Tracheal epithelial cell (primary cell): ENCODE measurements at places on chromosomes 7 and 10. TPM values are rescaled to one million over a fixed set of nuclear protein-coding genes. Genes with fewer than 3 reads are reported as not detected.

Gene CCDC7
- total RNA-seq: 3.4 and 9.6 TPM in 2 replicates

Gene MIOS
- total RNA-seq: 45.0 and 53.7 TPM in 2 replicates

Gene CALML5
- 4.3 TPM in 1 of 2 replicates, not detected in the other for total RNA-seq

Gene CLEC2L
- total RNA-seq: not detected in 2 replicates

Gene ADAM12
- total RNA-seq: 5.1 TPM in 1 of 2 replicates, not detected in the other

Gene PYROXD2
- 2.1 and 17.1 TPM in 2 replicates for total RNA-seq

Gene MOGAT3
- not detected in 2 replicates for total RNA-seq

Gene GRK5
- total RNA-seq: 2.8 and 3.6 TPM in 2 replicates

Gene ACHE
- total RNA-seq: 0.24 TPM in 1 of 2 replicates, not detected in the other

Gene SPDYE11
- total RNA-seq: not detected in 2 replicates

Gene IFIT1B
- not detected in 2 replicates for total RNA-seq

Gene STARD3NL
- total RNA-seq: 30.9 and 54.7 TPM in 2 replicates

Gene RBM20
- total RNA-seq: under 0.01 TPM in 1 of 2 replicates, not detected in the other

Gene LRMDA
- 3.0 and 3.1 TPM in 2 replicates for total RNA-seq

Gene TMEM196
- under 0.01 TPM in 1 of 2 replicates, not detected in the other for total RNA-seq

Gene EFCAB10
- 0.48 and 0.64 TPM in 2 replicates for total RNA-seq

Gene CALD1
- 72.9 and 265 TPM in 2 replicates for total RNA-seq

Gene TMEM168
- 12.0 and 26.6 TPM in 2 replicates for total RNA-seq

Gene SERPINE1
- total RNA-seq: 126 and 446 TPM in 2 replicates

Gene STEAP4
- total RNA-seq: 2.1 and 5.1 TPM in 2 replicates

Gene TRIL
- not detected in 2 replicates for total RNA-seq

Gene OR9A2
- total RNA-seq: not detected in 2 replicates

Gene NRCAM
- total RNA-seq: 0.64 and 17.8 TPM in 2 replicates

Gene TMEM184A
- total RNA-seq: 8.2 and 24.9 TPM in 2 replicates

Gene CRPPA
- 0.43 and 0.96 TPM in 2 replicates for total RNA-seq

Gene GPR26
- not detected in 2 replicates for total RNA-seq

Gene SLIT1
- total RNA-seq: under 0.01 TPM in 1 of 2 replicates, not detected in the other

Gene CALML3
- 1.1 and 2.7 TPM in 2 replicates for total RNA-seq

Gene GDF2
- not detected in 2 replicates for total RNA-seq

Gene CACNA2D1
- 0.64 and 1.9 TPM in 2 replicates for total RNA-seq

Gene PRKCQ
- total RNA-seq: 2.3 and 3.1 TPM in 2 replicates
